ENCODE measurements at places on chromosomes 5 and 9. TPM values are rescaled to one million over a fixed set of nuclear protein-coding genes. Genes with fewer than 3 reads are reported as not detected.

Gene DND1
- 0.13 TPM for total RNA-seq

Gene SOWAHA
- total RNA-seq: not detected

Gene DPM2
- 8.9 TPM for total RNA-seq

Gene MYOZ3
- 0.13 TPM for total RNA-seq

Gene DMGDH
- total RNA-seq: 0.76 TPM

Gene TOMM5
- 126 TPM for total RNA-seq

Gene DMRT2
- not detected for total RNA-seq
